Stimulated activated CD8-positive, alpha-beta memory T cell treated with anti-CD3 and anti-CD28 coated beads, Interleukin-7, amount 100 ng/mL, for 24 hours (primary cell): ENCODE measurements at places on chromosomes 6 and 20.

- no peak for DNase-seq
Observed at GRCh38 chr20:49916146-49917002, 1.0 kb upstream of the SPATA2 start.

- no peak for DNase-seq
Observed at GRCh38 chr6:89680150-89680549, 41.6 kb upstream of the LYRM2 start.

DNA sequence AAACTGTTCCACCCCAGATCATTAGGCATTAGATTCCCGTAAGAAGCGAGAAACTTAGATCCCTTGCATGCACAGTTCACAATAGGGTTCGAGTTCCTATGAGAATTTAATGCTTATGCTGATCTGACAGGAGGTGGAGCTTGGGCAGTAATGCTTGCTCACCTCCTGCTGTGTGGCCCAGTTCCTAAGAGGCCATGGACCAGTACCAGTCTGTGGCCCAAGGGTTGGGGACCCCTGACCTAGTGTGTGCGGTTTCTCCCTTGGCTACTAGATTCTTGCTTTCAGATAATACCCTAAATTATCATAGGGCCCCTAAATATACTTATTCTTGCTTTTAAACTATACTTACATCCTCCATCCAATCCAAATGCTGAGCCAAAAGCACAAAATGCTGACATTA lies 1.9 kb upstream of the GPSM3 start:
- DNase-seq, result no peak

DNA sequence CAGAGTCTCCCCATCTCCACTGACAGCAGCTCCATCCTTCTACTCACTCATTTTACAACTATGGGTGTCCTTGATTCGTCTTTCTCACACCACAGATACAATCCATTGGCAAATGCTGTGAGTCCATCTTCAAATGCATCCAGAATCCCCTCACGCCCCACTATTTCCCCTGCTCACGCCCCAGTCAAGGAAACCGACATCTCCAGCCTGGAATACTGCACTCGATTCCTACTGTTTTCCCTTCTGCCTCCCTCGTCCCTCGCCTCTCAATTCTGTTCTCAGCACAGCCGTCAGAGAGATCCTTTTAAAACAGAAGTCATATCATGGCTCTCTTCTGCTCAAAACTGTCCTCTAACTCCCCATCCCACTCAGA lies 4.7 kb downstream of the HLA-B start:
- DNase-seq, result no peak

DNA sequence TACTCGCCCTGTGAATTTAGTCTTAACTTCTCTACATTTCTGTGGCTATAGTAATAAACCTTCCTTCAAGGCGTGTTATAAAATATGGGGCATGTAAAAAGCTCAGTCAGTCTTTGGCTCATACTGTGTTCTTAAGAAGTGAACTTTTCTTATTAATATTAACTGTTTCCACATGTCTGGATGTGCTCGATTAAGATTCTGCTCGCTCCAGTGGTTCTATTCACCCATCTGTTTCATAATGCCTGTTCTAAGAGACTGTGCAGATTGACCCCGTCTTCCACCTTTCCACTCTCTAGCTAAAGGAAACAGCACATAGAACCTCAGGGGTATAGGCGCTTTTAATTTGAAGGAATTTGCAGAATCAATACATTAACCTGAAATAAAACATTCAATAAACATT lies 99.9 kb downstream of the L3MBTL3 start:
- DNase-seq, result no peak

- DNase-seq, result no peak
Observed at GRCh38 chr20:58700121-58700821, 7.7 kb downstream of the NPEPL1 start.

GRCh38 chr20:5354901-5355300 lies 38.1 kb upstream of the PROKR2 start:
- no peak for DNase-seq

DNA sequence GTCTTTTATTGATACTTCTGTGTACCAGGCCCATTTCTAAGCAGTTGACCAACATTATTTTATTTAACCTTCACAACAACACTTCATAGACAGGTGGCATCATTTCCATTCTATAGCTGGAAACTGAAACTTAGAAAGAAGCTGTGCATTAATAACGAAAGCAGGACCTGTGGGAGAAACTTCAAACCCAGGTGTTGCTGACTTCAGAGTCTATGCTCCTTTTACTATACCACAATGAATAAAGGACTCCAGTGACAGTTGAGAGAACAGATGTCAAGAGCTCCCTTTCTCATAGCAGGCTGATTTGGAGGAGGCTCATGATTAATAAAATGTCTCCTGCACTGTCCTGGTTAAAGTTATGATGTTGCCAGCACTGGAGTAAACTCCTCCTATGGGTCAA lies 56.6 kb upstream of the POU3F2 start:
- no peak for DNase-seq

GRCh38 chr6:43105538-43106222 lies 29.6 kb downstream of the PTK7 start:
- no peak for DNase-seq

DNA sequence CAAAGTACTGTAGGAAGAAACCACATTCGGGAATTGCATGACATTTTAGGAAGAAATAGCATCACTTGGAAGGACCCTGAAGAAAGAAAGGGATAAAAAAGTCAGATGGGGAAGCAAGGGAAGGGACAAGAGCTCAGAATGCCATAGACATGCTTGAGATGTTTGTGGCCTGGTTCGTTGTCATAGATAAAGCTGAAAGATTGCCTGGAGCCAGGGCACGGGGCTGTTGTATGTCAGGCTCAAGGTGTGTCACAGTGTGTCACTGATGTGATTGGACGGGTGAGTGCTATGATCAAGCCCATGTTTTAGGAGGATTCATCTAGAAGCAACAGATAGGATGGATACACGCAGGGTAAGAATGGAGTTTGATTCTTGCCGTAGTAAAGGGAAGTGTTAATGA lies 216.2 kb upstream of the SOX4 start:
- no peak for DNase-seq

GRCh38 chr6:166296035-166296883 lies 11.9 kb downstream of the PRR18 start:
- no peak for DNase-seq

DNA sequence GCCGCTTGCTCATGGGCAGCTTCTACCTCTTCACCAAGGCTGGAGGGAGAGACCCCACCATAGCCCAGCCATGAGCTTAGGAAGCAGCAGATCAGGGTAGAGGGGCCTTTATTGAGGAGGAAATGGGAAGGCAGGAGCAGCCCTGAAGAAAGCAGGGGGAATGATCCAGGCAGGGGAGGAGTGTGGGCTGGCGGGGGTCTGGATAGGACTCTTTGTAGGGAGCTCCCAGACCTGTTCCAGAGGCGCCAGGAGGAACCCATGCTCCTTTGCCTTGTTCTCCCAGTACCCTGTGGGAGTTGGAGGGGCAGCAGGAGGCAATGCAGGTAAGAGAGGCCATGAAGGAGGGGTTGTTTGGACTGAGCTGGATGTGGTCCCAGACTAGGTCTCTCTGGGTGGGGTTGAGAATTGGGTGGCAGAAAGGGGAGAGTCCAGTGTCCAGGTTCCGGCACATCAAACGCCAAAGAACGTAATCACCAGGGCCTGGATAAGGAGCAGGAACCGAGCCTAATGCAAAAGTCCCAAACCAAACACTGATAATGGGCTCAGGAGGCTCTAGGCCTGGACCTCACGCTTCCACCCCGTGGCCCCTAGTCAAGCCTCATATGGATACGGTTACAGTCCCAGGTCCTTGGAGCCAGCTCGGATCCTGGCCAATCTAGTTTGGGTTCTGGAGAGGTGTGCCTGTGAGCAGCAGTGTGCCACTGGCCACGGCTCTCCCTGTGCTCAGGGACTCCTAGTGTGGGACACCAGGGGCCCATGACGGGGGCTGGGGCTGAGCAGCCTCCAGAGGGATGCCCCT lies 12.1 kb upstream of the PGC start:
- no peak for DNase-seq

GRCh38 chr6:54191461-54191860 lies 80.2 kb downstream of the MLIP start:
- DNase-seq, result no peak

GRCh38 chr6:123168892-123169773 lies 173.1 kb downstream of the CLVS2 start:
- no peak for DNase-seq

DNA sequence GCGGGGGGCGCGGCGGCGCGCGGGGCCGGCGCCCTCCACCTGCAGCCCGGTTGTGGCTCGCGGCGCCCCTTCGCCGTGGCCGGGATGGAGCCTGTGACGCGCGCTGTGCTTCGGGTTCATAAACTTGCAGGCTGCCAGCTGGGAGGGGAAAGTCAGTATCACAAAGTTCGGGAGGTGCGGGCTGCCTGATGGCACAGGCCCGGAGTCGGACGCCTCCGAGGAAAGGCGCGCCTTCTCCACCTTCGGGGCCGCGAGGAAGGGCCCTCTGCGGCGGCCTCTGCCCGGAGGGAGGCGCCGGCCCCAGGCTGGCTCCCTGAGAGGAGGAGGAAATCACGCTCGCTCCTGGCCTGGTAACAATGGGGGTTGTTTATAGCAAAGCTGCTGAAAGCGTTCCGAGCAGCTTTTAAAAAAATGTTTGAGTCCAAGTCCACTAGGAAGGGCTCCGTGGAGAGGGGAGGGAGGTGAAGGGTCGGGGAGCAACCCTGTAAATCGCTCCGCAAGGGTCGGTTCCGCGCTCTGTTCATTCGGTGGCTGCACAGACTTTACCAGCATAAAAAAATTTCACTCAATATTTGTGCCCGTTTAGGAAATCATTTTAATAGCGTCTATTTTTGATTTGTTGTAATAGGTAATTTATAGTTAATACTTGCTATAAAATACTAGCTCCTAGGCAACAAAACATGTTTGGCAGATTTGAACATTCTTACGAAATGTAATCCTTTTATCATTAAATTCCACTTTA lies 1.0 kb downstream of the AFDN start:
- no peak for DNase-seq

- DNase-seq, result no peak
Observed at GRCh38 chr6:105021399-105021798, 64.5 kb downstream of the LIN28B start.

- DNase-seq, result no peak
Observed at GRCh38 chr6:12165722-12166280, 124.4 kb upstream of the EDN1 start.

GRCh38 chr6:34064675-34065074 lies 81.2 kb downstream of the GRM4 start:
- no peak for DNase-seq

DNA sequence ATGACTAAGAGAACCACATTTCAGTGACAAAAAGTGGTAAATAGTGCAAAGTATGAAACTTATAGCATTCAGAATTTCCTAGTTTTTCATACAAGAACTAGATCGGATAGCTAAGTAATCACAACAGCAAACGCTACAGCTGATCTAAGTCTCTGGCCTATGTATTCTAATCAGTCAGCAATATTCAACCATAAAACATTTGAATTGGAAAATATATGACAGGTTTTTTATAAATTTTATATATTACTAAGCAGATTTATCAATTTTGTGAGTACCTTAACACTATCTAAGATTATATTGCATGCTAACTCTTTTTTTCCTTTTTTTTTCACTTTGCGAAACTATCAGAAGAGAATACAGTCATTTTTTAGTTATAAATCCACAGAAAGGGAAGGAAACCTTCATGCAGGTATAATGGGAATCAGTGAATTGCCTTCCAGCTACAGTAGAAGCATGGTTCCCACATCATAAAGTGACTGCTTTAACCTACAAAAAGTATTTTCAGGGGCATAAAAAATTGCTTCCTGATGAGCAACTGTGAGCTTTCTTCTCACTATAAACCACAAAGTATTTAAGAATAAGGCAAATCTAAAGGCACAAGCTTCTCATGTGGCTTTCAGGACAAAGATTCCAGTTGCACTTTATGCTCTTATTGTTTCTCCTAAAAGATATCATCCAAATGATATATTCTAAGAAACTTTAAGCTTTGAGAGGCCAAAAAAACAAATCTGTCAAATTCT lies 74.0 kb upstream of the GJE1 start:
- no peak for DNase-seq

DNA sequence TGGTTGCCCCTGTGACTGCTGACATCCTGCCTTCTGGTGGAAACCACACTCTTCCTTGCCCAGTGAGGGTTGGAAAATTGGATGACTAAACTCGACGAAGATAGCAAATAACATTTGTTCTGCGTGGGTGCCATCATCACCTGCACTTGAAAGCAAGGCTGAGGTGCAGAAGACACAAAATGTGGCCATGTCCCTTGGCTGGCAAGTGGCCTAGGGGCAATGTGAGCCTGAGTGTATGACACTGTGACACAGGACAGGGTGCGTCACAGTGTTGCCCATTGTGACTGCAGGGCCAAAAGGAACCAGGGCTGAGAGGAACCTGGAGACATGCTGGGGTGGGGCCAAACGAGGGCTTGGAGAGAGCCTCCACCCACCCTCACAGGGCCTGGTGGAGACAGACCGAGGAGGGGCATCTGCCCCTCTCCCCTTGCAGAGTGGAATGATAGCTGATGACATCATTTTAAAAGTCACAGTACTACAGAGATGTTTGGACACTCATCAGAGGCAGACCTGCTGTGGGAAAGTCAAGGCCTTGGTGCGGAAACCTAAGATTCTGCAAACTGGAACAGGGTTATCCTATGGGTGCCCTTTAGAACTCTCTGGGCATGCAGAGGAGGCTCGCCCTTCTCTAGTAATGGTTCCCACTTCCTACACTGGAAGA lies 12.8 kb upstream of the HLA-F start:
- DNase-seq, result no peak

DNA sequence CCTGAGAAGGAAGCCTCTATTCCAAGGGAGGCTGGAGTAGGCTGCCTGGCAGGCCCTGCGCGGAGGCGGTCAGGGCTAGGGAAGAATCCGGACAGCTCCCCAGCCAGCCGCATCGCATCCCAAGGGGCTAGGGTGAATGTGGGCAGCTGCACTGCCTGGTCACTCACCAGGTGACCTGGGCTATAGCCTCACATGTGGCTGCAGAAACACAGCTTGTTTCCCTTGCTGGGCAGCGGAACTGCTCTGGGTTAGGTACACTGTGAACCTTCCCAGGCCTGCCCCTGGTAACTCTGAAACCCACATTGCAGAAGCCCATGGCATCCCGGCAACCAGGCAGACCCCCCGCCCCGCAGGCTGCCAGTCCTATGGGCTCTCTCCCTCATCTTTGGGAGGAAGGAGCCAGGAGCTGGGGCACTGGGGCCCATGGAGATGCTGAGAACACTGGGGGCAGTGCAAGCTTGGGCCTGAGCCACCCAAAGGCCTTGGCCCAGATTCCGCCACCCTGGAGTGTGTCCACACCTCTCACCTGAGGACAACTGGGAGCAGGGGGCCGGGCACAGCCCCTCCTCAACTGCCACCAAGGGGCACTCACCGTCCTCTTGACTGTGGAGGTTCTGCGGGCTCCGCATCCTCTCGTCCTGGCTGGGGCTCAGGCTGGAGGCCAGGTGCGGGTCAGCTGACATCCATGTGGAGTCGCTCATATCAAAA lies 111.0 kb downstream of the NOL4L start:
- no peak for DNase-seq
